ENCODE measurements at places on chromosomes 12 and 14.

DNA sequence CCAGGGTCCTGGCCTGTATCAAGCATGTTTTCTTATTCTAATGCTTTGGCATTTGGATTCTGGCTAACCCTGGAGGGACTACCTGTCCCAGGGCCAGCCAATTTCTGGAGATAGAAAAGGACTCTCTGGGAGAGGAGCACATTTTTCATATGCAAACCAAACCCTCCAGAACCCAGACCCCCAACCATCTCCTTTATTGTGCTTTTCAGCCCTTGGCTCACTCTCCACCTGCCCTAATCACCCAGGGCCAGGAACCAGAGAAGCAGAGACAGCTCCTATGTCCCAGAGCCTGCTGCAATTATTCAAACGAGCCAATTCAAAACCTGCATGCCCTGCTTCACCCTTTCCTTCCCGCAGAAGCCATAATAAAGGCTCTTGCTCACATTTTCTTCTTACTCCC, 23.8 kb downstream of the HSPB8 start:
- DNase-seq, result no peak

DNA sequence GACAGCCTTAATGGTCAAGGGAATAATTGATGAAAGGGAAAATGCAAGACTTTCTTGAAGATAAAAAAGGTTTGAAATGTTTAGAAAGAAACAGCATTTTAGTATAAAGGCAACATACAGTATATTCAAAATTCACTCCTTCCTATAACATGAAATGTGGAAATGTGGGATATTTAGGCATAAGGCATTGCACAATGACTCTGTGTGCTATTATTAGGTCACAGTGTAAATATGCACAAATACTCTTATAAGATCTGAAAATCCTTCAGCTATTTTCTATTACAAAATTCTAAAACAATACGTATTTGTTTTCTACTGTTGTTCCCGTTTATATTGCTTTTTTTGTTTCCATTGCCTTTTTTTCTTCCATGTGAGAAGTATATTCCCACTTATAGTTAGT, 127.7 kb downstream of the SLC16A7 start:
- DNase-seq, result no peak

DNA sequence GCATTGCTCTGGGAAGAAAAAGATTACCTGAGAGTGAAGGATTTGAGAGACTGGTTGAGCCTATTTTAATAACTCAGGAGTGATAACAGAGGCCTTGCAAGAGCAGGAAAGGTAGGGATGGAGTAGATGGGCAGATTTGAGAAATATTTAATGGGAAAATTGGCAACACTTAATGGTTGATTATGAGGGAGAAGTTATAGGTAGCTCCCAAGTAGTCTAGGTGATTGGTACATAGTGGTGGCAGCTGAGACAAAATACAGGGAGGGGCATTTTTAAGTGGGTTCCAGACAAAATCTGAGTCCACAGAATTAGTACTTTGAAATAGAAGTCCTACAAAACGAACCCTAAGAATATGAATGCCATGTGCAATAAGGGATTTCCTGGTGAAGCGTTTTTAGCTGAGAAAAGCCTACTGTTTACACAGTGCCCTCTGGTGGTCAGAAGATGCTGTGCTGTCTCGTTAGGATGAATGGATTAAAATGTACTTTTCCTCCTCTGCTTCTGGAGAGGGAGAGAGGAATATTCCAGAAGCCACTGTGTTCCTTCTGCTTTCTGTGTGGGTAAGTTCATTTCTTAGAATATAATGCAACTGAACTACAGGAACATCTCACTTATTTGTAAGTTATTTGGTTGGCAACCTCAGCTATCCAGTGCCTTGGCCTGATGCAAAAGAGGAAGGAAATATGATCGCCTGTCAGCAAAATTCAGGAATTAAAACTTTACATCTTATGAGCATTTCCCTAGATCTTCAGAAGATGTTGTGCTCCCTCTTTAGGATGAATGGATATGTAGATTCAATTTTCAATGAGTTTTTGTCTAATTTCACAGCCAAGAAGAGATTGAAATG, 6.5 kb downstream of the ZBTB1 start:
- DNase-seq, result peak; percentile 2

DNA sequence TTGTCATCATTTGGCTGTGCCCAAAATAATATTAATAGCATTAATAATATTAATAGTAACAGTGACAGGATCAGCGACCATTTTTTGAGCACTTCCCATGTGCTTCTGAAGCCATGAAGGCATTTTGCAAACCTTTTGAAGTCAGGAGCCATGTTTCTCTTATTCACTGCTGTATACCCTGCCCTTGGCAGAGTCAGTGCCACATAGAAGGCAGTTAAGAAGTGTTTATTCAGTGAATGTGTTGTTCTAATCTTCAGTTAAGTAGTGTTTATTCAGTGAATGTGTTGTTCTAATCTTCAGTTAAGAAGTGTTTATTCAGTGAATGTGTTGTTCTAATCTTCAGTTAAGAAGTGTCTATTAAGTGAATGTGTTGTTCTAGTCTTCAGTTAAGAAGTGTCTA, 319.7 kb upstream of the NAV3 start:
- no peak for DNase-seq

GRCh38 chr14:92317511-92317910, 5.5 kb upstream of the SLC24A4 start:
- no peak for DNase-seq

DNA sequence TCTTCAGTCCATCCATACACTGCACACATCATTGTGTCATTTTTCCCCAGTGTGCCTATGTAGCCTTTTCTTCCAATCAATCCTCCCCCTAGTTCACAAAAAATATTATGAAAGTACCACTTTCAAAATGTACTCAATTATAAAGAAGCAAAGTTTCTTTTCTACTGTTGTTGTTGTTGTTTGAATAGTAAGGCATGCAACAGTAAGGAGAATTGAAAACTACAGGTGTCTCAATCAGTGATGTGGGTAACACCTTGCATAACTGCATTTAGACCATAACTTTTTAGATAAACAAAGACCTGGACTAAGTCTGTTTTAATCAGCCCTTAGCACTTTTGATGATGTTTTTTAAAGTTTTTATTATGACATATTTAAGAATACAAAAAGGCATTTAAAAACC, 104.4 kb downstream of the EML5 start:
- no peak for DNase-seq

- no peak for DNase-seq
These were observed 27.4 kb downstream of the FAM234B start for GRCh38 chr12:13071305-13072280.

DNA sequence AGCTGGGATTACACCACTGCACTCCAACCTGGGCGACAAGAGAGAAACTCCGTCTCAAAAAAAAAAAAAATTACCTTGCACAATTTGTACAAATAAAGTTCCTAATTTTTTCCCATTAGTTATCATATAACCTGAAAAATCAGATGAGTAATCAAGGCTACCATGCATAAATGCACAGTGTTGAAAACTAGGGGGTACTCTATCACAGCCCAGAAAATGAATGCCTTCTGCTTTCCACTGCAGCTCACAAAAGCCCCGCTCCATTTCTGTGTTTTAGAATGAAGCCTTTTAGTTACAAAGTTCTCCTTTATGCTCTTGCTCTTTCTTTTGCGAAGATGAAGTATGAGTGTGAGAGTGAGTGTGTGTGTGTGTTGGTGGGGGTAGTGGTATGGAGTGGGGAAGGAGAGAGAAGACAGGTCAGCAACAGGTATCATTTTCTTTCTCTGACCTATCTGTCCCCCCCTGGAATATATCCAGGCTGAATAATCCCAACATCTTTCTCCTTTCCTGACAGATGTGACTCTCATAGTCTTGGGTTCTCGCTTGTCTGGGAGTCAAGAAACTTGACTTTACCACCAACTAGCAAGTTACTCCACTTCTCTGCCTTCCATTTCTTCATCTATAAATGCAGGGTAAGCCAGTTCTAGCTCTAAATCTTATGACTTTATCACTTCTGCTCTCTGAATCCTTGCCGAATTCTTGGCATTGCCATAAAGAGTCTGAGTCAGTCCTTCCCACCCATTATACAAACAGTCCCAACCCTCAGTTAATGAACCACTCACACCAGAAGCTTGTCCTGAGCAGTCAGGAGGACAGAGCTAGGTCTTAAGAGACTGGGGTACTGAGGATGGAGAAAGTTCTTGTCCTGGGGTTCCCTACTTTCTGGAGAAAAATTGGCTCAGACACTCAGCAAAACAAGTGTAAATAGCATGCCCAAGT, 16.1 kb downstream of the BIN2 start:
- no peak for DNase-seq

DNA sequence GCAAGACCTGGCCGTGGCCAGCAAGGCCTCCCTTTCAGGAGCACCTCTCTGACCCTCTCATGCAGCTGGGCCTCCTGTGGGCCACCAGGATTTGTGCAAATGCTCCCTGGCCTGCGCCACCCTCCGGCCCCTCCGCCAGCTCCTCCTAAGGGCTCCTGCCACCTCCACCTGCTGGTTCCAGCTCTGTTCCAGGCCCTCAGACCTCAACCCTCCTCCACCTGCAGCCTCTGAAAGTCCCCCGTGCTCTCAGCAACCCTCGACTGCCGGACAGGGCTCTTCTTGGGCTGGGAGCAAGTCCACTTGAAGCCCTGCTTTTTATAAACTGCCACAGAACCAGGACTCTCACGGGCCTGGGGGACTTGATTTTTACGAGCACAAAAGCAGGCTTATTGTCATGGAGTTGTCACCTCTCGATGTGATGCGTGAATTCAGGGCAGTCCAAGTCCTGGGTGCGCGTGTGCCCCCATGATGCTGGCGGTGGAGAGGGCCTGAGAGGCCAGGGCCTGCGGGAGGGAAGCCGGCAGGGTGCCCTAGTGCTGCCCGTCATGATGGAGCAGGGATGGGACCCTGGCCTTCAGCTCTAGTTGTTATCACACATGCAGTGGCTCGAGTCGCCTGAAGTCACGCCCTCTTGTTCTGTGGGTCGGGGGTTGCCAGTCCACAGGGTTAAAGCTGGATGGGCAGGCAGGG, 9.1 kb downstream of the TEDC1 start:
- no peak for DNase-seq

DNA sequence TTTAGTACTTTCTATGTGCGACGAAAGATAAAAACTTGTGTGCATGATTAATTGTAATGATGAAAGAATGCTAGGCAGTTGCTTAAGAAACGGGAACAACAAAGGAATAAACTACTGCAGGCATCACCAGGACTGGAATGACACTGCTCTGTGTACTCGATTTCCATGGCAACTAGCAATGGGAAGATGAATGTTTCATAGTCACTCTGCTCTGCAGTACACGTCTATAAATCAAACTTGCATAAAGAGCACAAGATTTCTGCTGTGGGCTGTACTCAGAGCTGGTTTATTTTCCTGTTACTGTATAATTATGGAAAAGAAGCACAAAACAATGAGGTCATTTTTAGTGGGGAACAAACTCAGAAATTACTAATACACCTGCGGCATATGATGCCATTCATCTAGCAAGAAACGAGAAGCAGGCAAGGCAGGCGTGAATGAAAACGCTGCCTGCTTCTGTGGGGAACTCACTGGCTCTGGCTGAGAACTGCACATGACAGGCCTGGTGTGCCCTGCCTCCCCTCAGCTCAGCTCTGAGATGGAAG, 41.8 kb downstream of the EFCAB11 start:
- DNase-seq, result no peak

DNA sequence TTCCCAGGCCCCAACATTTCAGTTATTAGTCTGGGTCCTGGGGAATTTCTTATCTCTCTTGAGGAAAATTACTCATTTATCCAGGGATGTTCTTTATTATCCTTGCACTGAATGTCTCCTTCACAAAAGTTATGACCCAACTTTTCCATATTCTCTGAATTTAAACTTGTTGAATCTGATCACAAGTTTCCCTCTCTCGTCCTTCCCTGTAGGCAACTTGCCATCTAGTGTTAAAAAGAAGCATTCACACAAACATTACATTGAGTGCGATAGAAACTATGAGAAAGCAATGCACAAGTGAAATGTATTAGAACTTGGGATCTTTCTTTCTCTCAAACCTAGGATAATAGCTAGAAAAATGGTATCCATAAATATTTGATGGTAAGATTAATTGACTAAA, 608.4 kb downstream of the FSCB start:
- no peak for DNase-seq

- DNase-seq, result no peak
These were observed 106.9 kb downstream of the PRKD1 start for GRCh38 chr14:29820785-29821184.

- DNase-seq, result no peak
These were observed 73.3 kb downstream of the ERC1 start for GRCh38 chr12:1064317-1064716.

DNA sequence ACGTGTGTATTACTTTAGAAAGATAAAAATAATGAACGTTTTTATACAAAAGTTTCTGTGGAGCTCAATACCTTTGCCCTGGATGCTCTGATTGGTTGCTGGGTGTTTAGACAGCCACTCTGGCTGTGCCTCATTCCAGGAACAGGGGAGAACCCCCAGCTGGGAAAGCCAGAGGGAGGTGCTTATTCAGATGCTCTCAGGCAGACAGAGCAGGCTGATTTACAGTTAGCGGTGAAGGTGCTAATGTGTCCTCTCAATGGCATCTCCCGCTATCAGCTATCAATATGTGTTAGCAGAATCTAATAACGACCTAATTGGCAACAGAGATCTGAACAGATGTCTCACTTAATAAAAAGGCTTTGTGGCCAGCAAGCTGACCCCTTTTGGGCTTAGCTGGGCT, 402.3 kb downstream of the NUAK1 start:
- no peak for DNase-seq

- no peak for DNase-seq
These were observed 45.0 kb downstream of the LRTM2 start for GRCh38 chr12:1865284-1865866.

DNA sequence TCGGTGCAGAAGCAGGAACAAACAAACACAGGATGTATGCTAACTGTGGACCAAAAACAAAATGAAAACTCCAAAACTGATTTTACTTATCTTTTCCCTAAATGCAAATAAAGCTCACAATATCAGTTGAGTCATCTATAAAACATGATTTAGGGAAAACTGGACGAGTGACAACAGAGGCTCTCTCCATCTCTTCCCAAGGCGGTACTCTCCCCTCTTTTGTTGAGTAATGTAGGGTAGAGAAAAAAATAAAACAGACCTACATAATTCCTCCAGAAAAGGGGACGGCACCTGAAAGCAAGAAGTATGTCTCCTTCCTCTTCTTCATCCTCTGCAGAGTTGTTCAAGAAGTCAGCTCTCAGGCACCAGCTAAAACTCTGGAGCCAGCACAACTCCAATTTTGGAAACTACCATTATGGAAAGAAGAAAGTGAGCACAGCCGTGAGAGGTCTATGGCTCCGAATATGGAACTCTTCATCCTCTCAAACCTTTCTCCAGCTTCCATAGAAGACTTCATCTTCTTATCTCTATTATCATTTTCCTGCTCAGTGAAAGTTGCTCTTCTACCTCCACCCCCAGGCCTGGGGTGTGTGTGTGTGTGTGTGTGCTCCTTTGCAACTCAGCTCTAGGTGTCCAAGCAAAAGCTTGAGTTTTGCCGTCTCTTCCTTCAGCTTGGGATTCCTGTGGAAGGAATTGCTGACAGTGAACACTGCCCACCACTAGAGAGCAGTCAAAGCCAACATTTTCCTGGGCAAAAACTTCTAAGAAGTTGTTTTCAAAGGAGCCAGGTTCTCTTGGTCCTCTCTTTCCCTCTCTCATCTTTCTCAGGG, 155.4 kb downstream of the DIO2 start:
- DNase-seq, result peak; percentile 25

All from NCI-H1048 (cell line).